ENCODE measurements at places on chromosomes 5 and 9.

- no peak for DNase-seq
Observed at GRCh38 chr5:159430361-159431012, 100.2 kb upstream of the IL12B start.

GRCh38 chr5:158802941-158803341 is 296.8 kb downstream of the EBF1 start:
- no peak for DNase-seq

- no peak for DNase-seq
Observed at GRCh38 chr5:157575381-157576020, at the start of gene ADAM19. Gene ADAM19 (minus strand): TSS chr5:157575775. CDS start chr5:157575696, 79 bp downstream.

DNA sequence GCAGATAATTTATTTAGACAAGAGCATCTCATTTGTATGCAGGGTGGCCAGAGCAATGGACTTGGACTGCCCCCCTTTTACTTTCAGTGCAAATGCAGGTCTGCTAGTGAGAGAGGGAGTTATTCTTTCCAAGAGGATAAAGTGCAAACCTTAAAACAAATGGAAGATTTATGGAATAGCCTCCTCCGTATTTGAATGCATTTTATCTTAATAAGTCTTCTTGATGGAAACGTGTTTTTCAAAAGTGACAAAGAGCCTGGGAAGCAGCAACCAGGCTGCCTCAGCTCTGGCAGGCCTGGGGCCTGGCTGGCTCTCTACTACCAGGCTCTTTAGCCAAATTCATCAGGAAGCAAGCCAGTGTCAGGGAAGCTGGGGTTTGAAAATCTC is 6.8 kb downstream of the NR2F1 start:
- DNase-seq, result no peak

DNA sequence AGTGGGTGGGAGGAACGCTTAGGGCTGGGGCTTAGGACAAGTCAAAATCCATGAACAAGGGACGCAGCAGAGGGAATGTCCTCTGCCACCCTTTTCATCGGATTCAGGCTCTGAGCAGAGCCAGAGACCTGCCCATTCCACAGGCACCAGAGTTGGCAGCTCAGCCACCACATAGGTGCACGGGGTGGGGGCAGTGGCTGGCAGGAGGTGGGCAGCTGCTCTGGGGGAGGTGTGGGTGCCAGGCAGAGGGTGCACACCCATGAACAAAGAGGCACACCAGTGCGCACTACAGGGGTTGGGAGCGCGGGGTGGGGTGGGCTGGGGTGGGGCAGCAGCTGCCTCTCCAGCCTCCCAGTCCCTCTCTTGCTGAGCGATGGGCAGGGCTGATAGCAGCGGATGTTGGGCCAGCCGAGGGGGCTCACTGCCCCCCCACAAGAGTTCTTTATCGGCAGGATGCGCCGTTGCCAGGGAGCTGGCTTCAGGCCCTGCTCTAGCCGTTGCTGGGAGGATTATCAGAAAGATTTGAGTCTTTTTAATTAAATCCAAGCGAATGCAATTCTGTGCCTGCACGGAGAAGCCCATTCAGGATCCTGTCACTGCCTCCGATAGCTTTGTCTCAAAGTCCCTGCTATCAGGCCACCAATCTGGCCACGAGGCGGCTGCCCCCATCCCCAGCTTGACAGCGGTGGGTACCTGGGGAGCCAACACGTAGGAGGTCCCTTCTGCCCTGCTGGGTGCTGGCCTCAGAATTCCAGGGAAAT is 64.3 kb upstream of the LMX1B start:
- no peak for DNase-seq

- DNase-seq, result no peak
Observed at GRCh38 chr9:121860213-121860612, 208.8 kb downstream of the DAB2IP start.

- DNase-seq, result peak; percentile 78
Observed at GRCh38 chr5:167945542-167946384, 345.7 kb upstream of the WWC1 start.

Measured in non-pigmented ciliary epithelial cell (primary cell).